Fibroblast of skin of back (primary cell): ENCODE measurements at places on chromosomes 2 and 18.

DNA sequence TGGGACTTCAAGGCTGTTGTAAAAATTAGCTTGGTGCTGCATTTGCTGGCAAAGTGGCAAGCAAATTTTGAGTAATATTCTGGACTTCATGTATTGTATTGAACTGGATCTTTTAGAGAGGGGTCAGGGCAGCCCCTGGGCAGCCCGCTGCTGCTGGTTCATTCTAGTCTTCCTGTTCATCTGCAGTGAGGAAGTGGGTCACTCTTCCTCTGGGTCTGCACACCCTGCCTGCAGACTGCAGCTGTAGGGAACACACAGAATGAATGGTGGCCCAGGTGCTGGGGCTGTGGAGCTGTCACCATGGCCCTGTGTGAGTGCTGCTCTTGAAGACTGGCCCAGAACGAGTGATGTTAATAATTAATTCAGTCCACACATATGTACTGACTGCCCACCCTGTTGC is 9.4 kb downstream of the SH3RF3 start:
- DNase-seq, result no peak

- no peak for DNase-seq
Observed at GRCh38 chr2:103734911-103735310, 973.1 kb downstream of the TMEM182 start.

DNA sequence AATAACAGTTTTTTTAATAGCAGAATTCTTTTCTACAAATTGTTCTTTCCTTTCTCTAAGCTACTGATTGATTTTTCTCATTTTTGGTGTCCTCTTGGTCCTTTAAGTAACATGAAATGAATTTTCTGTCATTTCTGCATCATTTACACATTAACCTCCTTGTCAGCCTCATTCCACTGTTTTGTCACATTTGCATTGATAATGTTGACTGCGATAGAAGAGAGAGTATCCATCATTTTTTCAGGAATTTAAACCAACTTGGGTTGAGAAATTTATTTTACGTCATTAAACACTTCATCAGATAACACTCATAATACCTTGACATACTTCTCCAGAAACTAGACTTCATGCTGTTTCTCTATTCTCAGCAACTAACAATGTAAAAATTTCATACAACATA is 422.2 kb downstream of the LRRTM4 start:
- no peak for DNase-seq

DNA sequence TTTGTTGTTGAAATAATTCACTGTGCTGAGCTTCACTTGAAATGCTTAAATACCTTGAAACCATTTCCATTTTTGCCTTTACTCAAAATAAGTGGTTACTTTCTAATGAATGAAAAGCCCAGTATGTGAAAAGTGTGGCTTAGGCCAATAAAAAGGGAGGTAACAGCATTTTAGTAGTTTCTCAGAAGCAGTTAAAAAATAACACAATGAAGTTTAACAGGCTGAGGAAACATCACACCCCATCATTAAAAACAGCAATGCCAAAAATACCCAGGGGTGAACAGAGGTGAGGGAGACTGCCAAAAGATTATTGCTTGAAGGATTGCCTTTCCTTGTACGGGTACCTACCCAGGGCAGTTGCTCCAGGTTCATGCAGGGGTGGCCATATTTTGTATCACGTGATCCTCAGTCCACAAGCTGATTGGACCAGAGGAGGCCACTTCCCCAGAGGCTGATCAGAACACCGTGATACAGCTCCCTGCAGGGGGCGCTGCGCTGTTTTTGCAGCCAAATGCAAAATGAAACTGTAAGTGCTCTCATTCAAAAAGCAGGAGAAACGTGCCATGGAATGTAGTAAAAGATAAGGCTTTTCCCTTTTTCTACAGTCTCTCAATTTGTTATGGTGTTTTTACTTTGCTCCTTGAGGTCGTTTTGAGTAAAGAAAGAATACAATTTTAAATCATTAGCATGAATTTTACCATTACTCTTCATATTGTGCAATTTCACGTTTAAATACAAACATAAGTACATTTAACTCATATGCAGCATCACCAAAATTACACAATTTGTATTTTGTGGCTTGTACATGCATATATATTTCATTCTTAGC is 70.2 kb upstream of the SH3BP4 start:
- peak; percentile 77 for DNase-seq

GRCh38 chr2:100529900-100530299 is 32.9 kb upstream of the PDCL3 start:
- DNase-seq, result peak; percentile 1

DNA sequence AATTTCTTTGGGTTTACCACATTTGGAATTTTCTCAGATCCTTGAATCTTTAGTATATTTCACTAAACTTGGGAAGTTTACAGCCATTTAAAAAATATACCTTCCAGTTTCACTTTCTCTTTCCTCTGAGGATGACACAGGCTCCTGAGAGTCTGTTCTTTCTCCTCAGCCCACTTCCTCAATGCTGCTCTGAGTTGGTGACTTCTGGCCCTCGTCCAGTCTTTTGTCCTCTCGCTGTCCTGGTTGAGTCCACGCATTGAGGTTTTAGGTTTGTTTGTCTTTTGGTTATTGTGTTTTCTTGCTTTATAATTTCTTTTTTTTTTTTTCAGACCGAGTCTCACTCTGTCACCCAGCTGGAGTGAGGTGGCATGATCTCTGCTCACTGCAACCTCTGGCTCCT is 40.7 kb upstream of the GALR1 start:
- peak; percentile 65 for DNase-seq

DNA sequence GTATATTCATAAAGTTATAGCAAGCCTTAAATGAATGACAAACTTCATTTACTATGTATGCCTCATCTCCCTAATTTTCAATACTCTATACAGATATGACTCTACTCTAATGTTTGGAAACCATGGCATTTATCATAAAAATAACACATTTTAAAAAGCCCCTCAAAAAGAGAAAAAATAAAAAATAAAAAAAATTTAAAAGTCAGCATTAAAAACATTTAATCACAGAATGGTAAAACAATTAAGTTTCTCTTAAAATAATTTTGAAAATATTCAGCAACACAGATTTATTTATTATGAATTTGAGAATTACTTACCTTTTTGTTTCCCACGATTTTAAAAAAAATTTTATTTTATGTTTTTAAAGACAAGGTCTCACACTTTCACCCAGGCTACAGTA is 65.0 kb upstream of the CDKL4 start:
- DNase-seq, result no peak
